ENCODE measurements at places on chromosomes 4 and X.

DNA sequence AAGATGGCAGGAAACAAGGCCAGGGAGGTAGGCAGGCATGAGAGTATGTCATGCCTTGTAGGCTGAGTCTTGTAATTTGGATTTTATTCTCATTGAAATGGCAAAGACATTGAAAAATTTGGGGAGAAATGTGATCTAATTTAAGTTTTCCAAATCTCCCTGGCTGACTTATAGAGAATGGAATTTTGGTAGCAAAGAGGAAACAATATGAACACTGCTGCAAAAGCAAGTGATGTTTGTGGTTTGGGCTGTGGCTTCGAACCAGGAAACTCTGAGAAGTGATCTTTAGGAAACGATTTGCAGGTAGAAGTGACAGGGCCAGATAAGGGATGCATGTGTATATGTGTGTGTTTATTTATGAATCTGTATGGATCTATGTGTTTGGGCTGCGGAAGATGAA, 35.6 kb downstream of the ARSJ start:
- DNase-seq: no peak

DNA sequence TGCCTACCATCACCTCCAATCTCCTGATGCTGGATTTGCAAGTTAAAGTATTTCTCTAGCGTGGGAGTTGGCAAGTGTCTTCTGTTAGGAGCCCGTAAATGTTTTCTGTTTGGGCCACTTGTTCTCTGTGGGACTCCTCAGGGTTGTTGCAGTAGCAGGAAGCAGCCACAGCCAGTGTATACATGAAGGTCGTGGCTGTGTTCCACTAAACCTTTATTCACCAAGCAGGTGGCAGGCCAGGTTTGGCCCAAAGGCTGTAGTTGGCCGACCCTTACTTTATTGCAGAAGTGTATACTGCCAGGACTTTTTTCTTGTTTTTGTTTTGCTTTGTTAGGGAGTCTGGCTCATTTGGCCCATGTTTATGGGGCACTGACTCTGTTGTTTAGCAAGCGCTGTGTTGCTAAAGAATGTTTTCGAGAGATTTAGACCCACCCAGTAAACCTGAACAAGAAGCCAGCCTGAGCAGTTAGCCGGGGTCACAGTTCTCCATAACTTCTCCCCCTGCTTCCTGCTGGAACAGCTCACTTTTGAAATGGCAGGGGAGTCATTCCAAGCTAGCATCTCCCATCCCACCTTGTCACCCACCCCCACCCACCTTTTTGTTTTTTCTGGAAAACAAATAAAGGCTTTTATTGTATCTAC, 58.8 kb downstream of the SHROOM2 start:
- no peak for DNase-seq

- DNase-seq: no peak
These were observed 2.0 kb downstream of the GJB1 start for GRCh38 chrX:71225009-71225408.

DNA sequence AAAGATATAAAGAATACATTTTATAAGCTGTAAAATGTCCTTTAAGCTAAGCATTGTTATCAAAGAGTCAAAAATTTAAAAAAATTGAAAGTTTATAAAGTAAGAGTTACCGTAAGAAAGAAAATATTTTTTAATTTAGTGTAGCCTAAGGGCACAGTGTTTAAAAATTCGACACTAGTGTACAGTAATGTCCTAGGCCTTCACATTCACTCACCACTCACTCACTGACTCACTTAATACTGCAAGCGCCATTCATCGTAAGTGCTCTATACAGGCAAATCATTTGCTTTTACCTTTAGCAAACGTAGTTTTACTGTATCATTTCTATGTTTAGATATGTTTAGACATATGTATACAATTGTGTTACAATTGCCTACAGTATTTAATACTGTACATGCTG, 20.2 kb downstream of the GLRA3 start:
- DNase-seq: no peak

DNA sequence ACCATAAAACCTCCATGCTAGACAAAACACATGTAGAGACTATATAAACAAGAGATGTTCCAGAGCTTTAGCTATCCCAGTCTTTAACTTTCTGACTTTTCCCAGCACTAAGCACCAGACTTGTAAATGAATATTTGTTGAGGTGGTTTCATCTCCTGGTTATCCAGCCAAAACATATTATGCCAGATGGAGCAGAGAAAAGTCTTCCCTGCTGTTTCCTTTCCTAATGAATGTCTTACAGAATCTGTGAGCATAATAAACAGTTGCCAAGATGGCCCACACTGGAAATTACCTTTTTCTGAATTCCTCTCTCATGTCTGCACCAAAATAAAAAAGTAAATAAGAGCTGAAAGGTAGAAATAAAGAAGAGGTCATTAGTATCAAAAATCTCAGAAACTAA, 159.2 kb downstream of the TECRL start:
- no peak for DNase-seq

All from activated T-helper 1 cell treated with anti-CD3 and anti-CD28 coated beads, Interleukin-12 subunit alpha, Interleukin-12 subunit beta, Interleukin-2, Interleukin-4 antibody, amounts not matched to agents 30 ng/mL and 10 ng/mL and 1 ng/mL, durations not matched to agents 14 hours and 24 hours and 36 hours (primary cell).